RWPE1 (cell line): ENCODE measurements at places on chromosomes 6 and 20.
A peak's percentile ranks its signal among the peaks of the same experiment; 100 is the strongest.

- no peak for DNase-seq
These were observed 163.9 kb downstream of the ANKRD60 start for GRCh38 chr20:58064411-58065010.

DNA sequence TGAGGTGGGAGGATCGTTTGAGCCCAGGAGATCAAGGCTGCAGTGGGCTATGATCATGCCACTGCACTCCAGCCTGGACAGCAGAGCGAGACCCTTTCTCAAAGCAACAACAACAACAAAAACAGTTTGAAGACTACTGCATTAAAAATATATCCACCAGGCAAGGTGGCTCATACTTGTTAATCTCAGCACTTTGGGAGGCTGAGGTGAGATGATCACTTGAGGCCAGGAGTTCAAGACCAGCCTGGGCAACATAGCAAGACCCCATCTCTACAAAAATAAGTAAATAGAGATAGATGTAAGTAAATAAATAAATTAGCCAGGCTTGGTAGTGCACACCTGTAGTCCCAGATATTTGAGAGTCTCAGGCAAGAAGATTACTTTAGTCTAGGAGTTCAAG lies 12.5 kb downstream of the ZNF76 start:
- DNase-seq = no peak

DNA sequence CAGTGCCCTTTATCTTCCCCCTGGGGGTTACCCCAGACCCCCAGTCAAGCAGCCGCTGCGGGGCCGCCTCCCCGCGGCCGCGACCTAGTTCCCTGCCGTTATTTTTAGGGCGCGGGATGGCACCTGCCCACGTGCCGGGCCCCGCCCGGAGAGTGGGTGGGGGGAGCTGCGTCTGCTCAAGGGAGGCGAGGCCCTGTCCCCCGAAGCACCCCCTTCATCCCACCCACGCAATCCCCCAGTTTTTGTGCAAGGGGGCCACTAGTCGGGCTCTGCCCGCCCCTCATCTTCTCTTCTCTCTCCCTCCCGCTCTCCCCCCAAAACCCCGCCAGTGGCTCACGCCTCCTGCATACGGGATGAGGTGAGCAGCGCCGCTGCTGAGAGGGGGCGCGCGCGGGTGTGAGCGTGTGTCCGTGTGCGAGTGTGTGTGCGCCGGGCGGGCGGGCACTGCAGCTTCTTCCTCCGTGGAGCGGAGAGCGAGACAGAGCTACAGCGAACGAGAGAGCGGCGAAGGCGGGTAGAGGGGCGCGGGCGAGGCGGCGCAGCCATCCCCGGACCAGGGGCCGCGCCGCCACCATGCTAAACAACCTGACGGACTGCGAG lies at the start of gene SLC12A5:
SLC12A5 (plus strand) TSS at position 444 of the 600 bp plus-strand sequence; CDS start at position 574, 130 bp downstream.
- DNase-seq = no peak

GRCh38 chr6:75283907-75284631 lies 523 bp downstream of the TMEM30A start:
- peak; percentile 20 for DNase-seq

GRCh38 chr6:111993342-111993741 lies 60.6 kb upstream of the CCN6 start:
- DNase-seq = no peak

DNA sequence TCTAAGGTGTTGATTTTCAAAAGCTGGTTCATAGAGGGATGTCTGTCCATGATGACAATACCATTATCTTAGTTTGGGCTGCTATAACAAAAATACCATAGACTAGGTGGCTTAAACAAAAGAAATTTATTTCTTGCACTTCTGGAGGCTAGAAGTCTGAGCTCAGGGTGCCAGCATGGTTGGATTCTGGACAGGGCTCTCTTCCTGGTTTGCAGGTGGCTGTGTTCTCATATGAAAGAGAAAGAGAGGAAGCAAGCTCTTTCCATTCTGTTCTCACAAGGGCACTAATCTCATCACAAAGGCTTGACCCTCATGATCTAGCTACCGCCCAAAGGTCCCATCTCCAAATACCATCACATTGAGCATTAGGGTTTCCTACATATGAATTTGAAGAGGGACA lies 144.5 kb upstream of the SLC24A3 start:
- no peak for DNase-seq

DNA sequence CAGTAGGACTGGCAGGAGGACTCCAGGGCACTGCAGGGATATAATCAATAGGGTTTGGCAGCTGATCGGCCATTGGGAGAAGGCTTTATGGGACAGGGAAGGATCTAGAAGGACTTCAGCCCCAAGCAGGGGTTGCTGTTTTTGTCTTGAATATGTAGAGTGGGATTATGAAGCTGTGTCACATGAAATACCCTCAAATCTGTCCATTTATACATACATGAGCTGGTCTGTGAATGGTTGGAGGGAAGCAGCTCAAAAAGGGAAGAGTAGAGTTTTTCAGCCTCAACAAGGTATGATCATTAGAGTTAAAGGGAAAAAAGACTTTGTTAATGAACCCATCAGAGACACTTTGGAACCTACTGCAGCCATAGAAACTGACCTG lies 98.2 kb upstream of the ZNF217 start:
- no peak for DNase-seq

GRCh38 chr6:49744259-49744658 lies at the start of gene CRISP3:
TSS of gene CRISP3 (minus strand) at chr6:49744388. CDS start at chr6:49744367, 21 bp downstream.
- peak; percentile 3 for DNase-seq
